ENCODE measurements at places on chromosomes 4 and X.

GRCh38 chr4:67355806-67356205 is 189.5 kb downstream of the CENPC start:
- ATAC-seq, result no peak

DNA sequence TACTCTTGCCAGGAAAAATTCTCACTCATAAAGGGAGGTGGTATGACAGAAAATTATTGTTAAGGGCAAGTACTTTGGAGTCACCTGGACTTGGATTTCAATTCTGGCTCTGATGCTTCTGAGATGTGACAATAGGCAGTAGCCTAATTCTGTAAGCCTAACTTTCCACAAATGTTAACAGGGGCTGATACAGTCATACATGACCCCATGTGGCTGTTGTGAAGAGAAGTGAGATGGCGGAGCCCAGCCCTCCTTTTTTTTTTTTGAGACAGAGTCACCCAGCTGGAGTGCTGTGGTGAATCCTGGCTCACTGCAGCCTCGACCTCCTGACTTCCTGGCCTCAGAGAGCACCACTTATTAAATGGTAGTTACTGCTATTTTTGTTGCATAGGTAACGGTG is 54.4 kb upstream of the IRF2 start:
- ATAC-seq, result no peak

DNA sequence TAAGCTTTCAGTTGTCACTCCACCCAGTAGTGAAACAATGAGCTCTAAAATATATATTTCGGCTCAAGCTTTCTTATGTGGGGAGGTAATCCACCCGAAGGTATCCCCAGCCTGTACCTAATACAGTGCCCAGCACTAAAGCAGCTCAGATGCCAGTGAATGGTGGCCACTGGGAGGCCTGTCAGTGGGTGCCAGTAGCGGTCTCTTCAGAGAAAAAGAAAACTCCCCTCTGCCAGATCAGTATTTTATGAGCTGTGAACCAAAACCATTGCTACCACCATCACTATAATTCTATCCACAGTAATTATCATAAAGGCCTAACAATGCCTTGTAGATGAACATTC is 835 bp upstream of the NFKB1 start:
- ATAC-seq, result no peak

GRCh38 chr4:19375931-19376330 is 875.8 kb upstream of the SLIT2 start:
- no peak for ATAC-seq

DNA sequence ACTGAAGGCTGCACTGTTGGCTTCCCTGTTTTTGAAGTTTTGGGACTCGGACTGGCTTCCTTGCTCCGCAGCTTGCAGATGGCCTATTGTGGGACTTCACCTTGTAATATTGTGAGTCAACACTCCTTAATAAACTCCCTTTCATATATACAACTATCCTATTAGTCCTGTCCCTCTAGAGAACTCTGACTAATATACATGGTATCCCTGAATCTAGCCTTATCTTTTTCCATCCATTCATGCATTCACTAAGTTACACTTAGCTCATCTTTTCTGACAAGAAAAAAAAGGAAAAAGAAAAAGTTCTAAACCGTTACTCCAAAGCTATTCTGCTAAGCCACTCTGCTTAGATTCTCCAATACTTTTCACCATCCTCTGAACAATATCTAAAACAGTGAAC is 1260.2 kb upstream of the PCDH7 start:
- no peak for ATAC-seq

GRCh38 chr4:105280338-105281123 is 133.9 kb downstream of the TET2 start:
- peak; percentile 23 for ATAC-seq

- no peak for ATAC-seq
Measured at GRCh38 chrX:33923262-33923661, 208.9 kb downstream of the FAM47A start.

GRCh38 chr4:95371476-95372224 is 177.1 kb downstream of the UNC5C start:
- peak; percentile 65 for ATAC-seq

- ATAC-seq, result no peak
Measured at GRCh38 chrX:136199365-136199764, 51.8 kb downstream of the MAP7D3 start.

DNA sequence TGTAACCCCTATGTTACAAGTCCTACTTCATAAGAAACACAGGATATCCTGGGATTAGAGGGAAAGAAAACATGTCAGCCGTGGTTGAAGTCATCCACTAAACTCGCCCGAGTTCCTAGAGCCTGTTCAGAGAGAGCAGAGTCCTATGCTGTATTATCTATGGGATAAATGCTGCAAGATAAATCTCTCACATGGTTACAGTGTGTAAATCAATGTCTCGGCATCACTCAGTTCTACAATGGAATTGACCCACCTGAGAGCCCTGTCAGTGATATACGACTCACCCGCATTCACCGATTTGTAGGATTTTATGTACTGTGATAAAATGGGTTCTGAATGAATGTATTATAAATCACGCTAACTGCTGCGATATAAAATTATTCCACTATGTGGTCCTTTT is 127.8 kb upstream of the ANXA3 start:
- peak; percentile 67 for ATAC-seq

DNA sequence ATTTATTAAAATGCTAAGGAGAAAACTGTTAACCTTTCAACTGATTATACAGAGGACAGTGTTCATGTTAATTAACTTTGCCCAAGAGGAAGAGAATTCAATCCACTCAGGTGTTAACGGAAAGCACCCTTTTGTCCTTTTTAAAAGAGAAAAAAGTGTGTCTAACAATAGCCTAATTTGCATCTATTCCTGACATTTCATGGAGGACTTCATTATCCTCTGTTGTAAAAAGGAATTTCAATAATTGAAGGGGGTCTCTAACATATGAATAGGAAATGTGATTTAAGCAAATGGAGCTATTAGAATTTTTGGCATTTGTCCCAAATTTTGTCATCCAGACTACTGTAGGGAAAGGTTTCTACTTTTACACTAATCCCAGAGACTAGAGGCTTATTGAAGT is 44.6 kb upstream of the GC start:
- no peak for ATAC-seq

DNA sequence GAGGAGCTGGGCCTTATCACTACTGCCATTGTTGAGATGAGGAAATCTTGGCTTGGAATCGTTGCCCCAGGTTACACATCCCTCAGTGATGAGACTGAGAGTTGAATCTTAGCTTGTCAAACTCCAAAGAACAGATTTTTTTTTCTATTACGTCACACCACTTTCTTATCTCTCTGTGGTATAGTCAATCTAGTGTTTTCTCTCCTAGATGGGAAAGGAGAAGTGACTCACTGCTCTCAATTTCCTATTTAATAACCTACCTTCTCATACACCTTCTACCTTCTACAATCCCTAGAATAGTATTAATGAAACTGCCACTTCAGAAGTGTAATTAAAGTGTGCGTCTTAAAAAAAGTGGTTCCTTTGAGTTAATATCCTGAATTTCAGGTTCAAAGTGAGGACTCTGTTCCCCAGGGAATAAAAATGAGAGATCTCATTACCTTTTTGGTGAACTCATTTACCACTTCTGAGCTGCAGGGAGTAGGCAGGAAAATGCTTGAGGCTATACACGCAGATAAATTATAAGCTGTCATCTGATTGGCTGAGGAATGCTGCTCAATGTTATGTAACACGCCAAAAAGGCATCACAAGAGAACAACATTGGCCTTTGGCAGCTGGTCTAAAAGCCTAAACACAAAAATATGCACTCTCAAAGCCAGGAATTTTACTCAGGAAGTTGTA is 59.3 kb downstream of the MAD2L1 start:
- no peak for ATAC-seq

DNA sequence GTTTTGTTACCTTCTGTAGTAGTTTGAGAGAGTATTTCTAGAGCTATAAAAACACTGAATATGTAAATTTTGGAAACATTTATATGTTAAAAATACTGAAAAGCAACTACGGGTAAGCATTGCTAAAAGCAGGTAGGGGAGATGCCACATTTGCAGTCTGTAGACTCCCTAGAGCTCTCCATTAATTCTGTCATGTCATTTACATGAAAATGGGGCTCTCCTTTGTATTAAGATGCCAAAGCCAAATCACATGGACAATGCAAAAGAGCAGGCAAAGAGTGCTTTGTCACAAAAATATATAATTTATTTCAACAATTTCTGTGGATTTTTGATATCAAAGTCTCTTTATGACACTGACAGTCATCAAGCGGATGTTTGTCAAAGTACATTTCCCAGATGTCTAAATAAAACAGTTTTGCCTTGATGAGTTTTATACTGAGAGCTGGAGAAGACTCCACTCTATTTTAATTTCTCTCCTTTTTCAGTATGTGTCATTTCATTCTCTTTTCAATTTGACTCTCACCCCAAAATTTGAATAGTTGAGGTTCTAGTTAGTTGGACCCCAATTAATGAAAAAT is 51.8 kb downstream of the LDB2 start:
- ATAC-seq, result peak; percentile 70

DNA sequence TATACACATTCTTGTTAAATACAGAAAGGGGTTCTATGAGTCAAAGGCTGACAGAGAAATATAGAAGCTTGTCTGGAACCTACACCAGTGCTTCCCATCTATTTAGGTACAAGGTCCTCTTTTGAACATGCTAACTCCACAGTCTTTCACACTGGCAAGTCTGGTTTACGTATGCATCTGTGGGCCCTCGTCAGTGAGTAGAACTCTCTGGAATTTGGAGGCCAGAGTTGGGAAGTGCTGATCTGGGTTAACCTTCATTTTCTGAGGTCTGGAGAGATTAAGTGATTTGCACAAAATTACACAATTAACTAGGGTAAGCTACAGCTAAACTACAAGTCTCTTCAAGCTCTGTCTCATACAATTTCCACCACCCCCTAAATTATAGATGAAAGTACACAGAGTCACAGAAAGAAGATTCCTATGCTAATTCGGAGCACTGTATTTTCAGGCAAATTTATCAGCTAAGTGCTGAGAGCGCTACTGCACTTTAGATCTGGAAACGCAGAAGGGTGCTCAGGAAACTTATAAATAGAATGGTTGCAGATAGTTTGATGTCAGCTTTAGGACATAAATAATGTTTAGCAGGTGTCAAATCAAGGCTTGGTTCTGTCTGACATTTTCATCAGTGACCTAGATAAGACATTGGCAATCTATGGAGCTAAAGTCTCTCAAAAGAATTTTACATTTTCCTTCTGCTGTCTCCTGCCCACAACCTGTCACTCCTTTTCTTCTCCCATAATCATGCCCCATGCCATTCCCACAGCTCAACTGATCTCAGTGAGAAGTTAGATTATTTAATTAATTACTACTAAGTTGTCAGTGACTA is 43.0 kb upstream of the PDLIM5 start:
- ATAC-seq, result no peak

GRCh38 chr4:128225148-128225547 is 62.5 kb downstream of the PGRMC2 start:
- no peak for ATAC-seq

GRCh38 chr4:17008834-17009345 is 110.4 kb upstream of the LDB2 start:
- peak; percentile 52 for ATAC-seq

Measured in motor neuron (in vitro differentiated cells).